ENCODE measurements at places on chromosomes 3 and 15. TPM values are rescaled to one million over a fixed set of nuclear protein-coding genes. Genes with fewer than 3 reads are reported as not detected.

- H3K36me3 ChIP-seq: no peaks in the 10 kb centered on the region
- no peaks in the 10 kb centered on the region for H3K4me1 ChIP-seq
- no peak overlapping the region for H3K27ac ChIP-seq
- H3K27me3 ChIP-seq: no peaks in the 10 kb centered on the region
Observed at GRCh38 chr3:179474480-179474879, 23.2 kb upstream of the GNB4 start.

DNA sequence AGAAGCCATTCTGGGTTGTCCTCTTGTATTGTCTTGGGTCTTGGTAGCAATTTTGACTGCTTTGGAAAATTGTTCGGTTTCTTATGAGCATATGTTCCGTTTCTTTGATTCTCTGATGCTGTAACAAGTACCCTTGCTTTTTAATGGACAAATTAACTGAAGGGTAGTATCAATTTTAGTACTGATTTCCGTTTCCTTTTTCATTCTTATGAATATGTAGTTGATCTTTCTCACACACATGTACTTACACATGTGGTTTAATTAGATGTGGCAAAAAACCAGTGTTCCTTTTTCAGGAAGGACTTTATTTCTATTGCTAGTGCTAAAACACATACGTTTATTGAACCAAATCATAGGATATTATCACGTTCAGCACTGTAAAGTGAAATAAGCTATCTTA lies 119.1 kb downstream of the TCF12 start:
- no peak overlapping the region for H3K27ac ChIP-seq
- H3K36me3 ChIP-seq: no peaks in the 10 kb centered on the region
- H3K4me1 ChIP-seq: peaks cover 12% of the 10 kb centered on the region

DNA sequence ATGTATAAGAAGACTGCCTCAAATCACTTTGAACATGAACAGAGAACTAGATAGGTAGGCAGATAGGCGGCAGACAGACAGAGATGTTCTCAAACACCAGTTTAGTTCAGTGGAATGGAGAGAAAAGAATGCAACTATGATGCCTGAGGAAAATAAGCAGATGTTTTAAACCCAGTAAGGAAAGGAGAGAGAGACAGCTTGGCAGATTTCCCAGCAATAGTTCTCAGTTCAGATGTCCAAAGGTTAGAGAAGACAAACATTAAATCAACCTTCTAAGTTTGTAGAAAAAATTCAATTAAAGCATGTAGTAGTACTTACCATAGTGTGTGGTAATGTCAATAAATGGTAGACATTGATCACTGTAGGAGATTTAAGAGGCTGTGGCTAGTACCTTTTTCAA lies 209.6 kb upstream of the PFN2 start:
- no peaks in the 10 kb centered on the region for H3K36me3 ChIP-seq
- H3K4me3 ChIP-seq: no peak overlapping the region
- no peak overlapping the region for H3K27ac ChIP-seq
- H3K27me3 ChIP-seq: no peaks in the 10 kb centered on the region

DNA sequence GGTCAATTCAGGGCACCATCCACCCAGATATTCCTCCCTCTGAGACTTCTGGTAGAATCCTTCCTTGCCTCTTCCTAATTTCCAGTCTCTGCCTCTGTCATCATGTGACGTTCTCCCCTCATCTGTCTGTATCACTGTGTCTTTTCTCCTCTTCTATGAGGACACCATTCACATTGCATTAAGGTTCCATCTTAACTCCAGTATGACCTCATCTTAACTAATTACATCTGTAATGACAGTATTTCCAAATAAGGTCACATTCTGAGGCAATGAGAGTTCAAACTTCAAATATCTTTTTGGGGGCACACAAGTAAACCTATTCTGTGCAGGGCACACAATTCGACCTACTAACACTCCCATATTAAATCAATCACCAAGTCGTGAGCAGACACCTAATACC lies 169.7 kb downstream of the FHIT start:
- no peak overlapping the region for H3K4me3 ChIP-seq
- no peaks in the 10 kb centered on the region for H3K36me3 ChIP-seq
- no peaks in the 10 kb centered on the region for H3K4me1 ChIP-seq
- no peak overlapping the region for H3K27ac ChIP-seq
- no peak for DNase-seq

- H3K36me3 ChIP-seq: no peaks in the 10 kb centered on the region
- DNase-seq: no peak
- no peak overlapping the region for H3K4me3 ChIP-seq
- no peaks in the 10 kb centered on the region for H3K27me3 ChIP-seq
Observed at GRCh38 chr15:31219221-31219620, 107.4 kb upstream of the KLF13 start.

DNA sequence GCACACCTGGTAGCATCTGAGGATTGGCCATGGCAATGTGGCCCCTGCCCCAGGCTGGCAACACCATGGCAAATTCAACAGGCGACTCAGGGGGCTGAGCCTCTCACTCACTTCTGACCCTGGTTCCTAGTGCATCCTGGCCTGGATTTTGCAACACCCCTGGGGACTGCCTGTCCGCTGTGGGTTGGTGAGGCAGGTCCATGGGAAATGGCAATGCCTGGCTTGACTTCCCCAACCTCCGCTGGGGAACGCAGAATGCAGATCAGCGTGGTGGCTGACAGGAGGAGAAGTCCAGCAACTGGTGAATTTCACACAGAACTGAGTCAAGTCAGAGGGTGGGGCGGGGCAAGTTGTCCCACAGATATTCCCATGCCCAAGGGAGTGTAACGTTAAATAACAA lies 3.9 kb upstream of the PSTPIP1 start:
- no peaks in the 10 kb centered on the region for H3K27me3 ChIP-seq
- H3K4me1 ChIP-seq: no peaks in the 10 kb centered on the region
- H3K4me3 ChIP-seq: no peak overlapping the region
- no peak overlapping the region for H3K27ac ChIP-seq

- H3K36me3 ChIP-seq: no peaks in the 10 kb centered on the region
- H3K27me3 ChIP-seq: no peaks in the 10 kb centered on the region
- no peak overlapping the region for H3K27ac ChIP-seq
- DNase-seq: no peak
Observed at GRCh38 chr3:143956838-143957237, 14.8 kb upstream of the DIPK2A start.

DNA sequence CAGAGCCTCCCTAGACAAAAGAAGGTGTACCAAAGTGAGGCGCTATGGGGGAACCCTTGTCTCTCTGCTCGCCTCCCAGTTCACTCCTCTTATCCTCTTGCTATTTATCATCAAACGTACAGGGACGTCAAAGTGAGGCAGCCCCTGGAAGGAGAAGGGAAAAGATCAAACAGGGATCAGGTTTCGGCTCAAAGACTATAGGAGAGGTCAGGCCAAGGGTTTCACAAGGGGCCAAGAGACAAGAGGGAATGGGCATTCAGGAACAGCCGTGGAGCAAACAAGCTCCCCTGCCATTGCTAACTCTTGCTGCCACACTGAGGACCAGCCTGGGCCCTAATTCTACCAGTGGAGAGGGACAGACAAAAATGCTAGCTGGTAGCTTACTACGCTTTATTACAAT lies 168.7 kb downstream of the GREM1 start:
- no peak for DNase-seq
- H3K4me1 ChIP-seq: no peaks in the 10 kb centered on the region
- H3K27ac ChIP-seq: no peak overlapping the region
- no peak overlapping the region for H3K4me3 ChIP-seq

Gene ISLR2
- total RNA-seq: not detected

Gene KBTBD8
- 0.50 TPM for total RNA-seq

Gene DPPA2
- not detected for total RNA-seq

Measured in right lobe of liver (tissue), 6 donors.